ENCODE measurements at places on chromosomes 12 and 14.

GRCh38 chr12:92938638-92939037 is 9.5 kb upstream of the EEA1 start:
- DNase-seq, result no peak

DNA sequence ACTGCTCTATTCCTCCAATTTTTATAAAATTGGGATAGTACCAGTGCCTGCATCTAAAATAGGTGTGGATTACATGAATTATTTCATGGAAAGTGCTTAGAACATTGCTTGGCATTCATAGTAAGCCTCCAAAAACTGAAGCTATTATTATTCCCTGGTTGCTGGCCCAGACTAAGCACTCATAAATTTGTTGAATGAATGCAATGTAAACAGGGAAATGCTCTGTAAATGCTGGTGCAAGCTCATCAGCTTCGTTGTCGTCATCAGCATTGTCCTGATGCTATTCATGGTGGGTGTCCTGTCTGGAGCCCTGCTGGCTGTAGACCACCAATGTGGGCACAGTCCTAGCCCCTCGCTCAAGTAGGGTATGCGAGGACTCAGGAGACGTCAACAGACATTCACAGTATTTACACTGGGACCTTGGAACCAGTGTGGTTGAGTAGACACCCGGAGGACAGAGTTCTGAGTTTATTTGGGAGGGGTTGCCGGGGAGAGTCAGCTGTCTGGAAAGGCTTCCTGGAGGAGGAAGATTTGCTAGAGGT is 16.5 kb downstream of the BDKRB2 start:
- DNase-seq, result no peak

DNA sequence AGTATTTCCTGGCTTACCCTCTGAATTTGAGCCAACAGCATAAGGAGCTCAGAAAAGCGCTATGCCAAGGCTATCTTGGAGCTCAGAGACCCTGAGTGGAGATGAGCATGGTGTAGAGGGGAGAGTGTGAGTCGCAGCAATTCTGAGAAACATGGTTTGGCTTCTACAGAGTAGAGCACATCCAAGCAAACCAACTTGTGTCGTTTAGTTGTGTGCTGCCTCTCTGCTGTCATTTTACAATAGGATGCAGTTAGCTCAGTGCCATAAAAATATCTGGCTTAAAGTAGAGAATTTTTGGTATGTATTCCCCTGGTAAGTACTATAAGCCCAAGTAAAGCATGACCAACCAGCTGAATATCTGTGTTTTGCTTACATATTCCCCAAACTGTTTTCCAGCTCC is 249.2 kb downstream of the TRHDE start:
- DNase-seq, result no peak

- DNase-seq, result peak; percentile 28
These were observed 20.5 kb downstream of the ADAM21 start for GRCh38 chr14:70472253-70473159.

GRCh38 chr14:73977896-73978295 is 27.8 kb downstream of the COQ6 start:
- DNase-seq, result no peak

GRCh38 chr12:65294641-65295262 is 16.3 kb downstream of the MSRB3 start:
- DNase-seq, result peak; percentile 13

DNA sequence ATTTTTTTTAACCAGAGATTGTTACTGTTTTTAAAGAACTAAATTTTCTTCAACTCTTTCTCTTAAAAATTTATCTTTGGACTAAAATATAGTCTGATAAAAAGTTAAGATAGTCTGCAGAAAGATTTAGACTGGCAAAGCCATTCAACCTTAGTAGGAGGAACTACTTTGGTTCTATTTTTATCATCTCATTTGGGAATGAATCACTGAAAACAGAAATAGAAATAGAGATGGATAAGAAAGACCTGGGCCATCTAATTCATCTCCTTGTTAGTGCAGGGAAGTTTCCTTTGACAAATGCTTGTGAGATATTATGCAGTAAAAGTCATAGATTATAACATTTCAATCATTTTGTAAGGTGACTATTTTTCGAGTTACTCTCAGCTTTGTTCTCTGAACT is 263.2 kb upstream of the NPAS3 start:
- DNase-seq, result no peak

DNA sequence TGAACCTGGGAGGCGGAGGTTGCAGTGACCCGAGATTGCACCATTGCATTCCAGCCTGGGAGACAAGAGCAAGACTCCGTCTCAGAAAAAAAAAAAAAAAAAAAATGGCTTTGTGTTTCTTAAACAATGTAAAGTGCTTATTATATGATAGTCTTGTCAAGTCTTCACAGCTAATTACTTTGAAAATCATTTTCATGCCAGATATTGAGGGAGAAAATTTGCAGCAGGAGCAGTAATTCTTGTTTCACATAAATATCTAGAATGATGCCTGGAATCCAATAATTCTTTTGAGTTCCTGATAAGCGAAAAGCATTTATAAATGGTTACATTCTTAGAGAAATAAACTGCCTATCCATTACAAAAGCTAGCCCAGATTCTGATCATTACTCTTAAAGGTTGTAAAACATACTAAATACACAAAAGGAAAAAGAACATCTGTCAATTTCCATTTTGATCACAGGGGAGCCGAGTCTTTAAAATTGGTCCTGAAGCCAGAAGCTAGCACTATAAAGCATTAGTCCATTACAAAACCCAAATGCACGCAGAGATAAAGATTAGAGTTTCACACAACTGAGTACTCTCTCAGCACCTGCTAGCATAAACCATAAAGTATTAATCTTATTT is 50.3 kb downstream of the IFT81 start:
- DNase-seq, result no peak

- no peak for DNase-seq
These were observed 2.4 kb downstream of the KRT73 start for GRCh38 chr12:52615912-52616311.

DNA sequence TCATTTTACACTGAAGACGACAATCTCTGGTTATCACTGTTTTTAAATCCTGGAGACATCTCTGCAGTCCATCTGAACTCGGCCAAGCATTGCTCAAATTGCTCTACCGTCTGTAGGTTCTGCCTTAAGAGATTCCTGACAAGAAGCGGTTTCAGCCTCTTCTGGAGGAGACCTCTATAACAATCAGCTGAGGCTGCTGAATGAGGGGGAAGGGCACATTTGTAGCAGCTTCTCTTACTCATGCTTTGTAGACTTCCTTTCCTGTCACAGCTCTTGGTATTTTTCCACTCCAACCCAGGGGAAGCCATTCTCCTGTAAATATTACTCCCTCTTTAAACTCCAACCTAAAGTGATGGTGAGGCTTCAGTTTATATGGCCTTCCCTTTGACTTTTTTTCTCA is 3.0 kb downstream of the ARG2 start:
- DNase-seq, result peak; percentile 65
